NCI-H1417 (cell line): ENCODE measurements at places on chromosomes 1 and 21.

- DNase-seq, result no peak
Measured at GRCh38 chr1:218436346-218436745, 91.2 kb downstream of the TGFB2 start.

DNA sequence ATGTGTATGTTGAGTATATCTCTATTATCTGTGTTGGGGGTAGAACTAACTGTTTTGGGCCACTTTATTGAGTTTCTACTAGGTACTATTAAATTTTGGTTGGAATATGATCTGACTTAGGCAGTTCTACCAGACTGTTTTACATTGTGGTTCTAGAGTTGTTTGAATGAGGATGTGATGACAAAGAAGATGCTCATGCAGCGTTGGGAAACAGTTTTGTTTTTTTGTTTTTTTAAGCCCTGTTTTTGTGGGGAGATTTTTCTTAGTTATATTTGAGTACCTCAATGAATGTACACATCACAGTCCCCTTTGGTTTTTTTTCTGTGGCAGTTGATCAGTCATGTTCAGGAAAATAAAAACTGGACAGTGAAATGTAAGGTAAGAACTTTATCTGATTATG, 40.1 kb downstream of the TMED5 start:
- no peak for DNase-seq

DNA sequence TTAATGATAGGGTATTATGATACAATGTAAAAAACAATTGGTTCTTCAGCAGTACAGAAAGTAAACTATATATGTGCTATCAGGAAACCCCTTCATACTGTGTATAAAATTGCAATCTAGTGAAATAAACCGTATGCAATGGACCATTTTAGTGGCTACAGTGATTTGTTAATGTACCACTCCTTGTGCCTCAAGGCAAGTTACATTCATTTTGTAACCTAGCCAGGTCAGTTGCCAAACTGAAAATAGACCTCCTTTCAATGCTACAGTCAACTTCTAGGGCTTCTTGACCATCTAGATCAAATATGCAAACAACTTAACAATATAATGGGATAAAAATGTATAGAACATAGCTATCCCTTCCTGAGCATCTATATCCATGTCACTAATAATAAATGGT, 52.0 kb upstream of the RAVER2 start:
- DNase-seq, result no peak

- no peak for DNase-seq
Measured at GRCh38 chr1:9368356-9368755, 75.7 kb downstream of the SPSB1 start.

- no peak for DNase-seq
Measured at GRCh38 chr1:6106321-6106731, 60.6 kb downstream of the KCNAB2 start.

DNA sequence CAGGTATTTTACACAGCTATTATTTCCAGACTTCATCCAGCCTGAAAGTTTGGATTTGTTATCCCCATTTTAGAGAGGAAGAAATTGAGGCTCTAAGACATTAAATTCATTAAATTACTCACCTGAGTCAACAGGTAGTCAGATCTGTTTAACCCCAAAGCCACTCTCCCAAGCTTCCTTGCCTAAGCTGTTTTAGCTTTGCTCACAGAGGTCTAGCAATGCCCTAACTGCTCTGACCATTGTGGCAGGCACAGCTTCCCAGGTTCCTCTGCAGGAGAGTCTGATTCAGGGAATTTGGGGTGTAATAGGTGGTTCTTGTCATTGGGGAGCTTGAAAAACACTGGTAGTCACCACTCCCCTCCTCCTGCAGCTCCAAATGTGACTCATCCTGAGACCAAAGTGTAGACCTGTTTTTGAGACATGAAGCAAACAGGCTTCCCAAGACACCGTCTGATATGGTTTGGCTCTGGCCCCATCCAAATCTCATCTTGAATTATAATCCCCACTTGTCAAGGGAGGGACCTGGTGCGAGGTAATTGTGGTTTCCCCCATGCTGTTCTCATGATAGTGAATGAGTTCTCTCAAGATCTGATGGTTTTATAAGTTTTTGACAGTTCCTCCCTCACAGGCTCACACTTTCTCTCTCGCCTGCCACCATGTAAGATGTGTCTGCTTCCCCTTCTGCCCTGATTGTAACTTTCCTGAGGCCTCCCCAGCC, 142.8 kb upstream of the DNAH14 start:
- DNase-seq, result no peak

- DNase-seq, result no peak
Measured at GRCh38 chr21:14850394-14850793, 214.4 kb downstream of the NRIP1 start.

GRCh38 chr1:185314411-185314810, 2.6 kb downstream of the IVNS1ABP start:
- no peak for DNase-seq

- no peak for DNase-seq
Measured at GRCh38 chr1:44411861-44412260, 6.8 kb downstream of the RNF220 start.

DNA sequence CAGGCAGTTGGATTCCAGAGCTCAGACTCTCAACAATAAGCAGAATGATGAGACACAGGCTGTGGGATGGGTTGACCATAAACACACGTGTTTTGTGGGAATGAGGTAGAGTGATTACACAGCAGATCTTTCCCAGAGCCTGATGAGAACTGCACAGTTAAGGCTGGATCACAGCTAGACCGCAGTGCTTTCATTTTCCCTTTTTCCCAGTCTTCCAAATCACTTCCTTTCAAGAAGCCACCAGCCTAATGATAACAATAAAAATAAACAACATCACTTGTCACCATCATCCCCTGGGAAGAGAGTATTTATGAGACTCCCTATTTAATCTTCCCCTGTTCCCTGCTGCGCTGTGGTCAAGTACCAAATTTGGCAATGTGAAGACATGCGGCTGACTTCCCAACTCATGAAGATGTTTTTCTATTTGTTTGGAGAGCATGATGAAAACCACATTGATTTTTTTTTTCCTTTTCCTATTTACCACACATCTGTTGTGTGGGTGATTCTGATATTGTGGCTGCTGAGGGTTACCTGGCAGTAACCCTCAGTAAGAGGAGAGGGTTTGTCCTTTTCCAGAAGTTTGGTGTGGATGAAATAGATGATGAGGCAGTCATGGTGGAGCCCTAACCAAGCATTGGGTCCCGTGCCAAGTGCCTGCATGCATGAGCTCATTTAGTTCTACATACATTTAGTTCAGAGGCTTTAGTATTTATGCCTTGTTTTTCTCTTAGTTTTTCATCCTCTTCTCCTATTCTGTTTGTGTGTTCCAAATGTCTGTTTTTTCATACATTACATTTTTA, 248.9 kb upstream of the HOOK1 start:
- no peak for DNase-seq

DNA sequence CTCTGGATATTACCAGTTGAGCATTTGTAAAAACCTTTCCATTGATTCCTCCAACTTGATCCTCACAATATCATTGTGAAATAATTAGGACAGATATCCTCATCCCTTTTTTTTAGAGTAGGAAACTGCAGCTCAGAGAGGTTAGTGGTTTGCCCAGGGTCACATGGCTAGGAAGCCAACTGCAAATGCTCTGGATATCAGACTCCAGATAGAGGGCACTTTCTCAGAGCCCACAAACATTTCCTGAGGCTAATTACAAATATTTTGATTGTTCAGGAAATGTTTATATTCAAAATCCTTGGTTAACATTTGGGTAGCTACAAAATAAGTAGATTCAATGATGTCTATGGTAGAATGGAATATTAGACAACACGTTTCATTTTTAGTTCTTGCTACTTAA, 154.8 kb upstream of the DPYD start:
- no peak for DNase-seq

- no peak for DNase-seq
Measured at GRCh38 chr1:66552829-66553228, 18.9 kb downstream of the SGIP1 start.

GRCh38 chr1:245209658-245210435, 55.1 kb downstream of the KIF26B start:
- DNase-seq, result no peak

- no peak for DNase-seq
Measured at GRCh38 chr21:44919913-44920693, 596 bp downstream of the ITGB2 start.

- no peak for DNase-seq
Measured at GRCh38 chr1:48450505-48450904, 21.5 kb downstream of the SPATA6 start.

DNA sequence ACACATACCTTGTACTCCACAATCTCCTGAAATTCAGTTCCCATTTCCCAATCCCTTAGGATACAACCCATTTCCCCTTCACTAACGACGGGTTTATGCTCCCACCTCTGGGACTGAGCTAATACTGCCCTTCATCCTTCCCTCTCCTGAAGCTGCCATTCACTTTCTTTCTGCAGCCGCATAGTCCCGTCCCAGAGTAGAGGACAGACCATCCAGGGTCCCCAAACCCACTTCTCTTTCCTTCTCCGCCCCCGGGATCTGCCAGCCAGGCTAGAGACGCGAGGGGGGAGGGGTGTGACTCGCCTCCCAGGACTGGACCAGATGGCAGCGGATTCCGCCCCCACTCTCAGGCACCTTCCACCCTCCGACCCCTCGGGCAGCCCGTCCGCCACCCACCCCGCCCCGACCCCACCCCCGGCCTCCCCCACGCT, 679 bp downstream of the ABL2 start:
- peak; percentile 67 for DNase-seq

DNA sequence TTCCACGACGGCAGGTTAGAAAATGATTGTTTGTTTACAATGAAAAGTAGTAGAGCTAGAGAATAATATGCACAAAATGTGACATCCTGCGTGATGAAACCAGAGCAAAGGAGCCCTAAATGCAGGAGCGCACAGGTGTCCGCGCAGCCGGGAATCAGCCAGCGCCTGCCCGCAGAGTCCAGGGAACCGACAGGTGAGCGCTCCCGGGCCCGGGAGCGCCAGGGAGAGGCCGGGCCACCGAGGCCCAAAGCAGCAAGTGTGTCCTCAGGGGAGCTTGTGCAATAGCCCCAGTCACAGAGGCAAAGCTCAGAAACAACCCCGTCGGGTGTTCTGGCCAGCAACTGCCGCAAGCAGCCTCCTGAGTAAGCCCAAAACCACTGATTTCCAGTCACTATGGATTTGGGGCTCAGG, 789 bp upstream of the GALE start:
- no peak for DNase-seq

- DNase-seq, result peak; percentile 15
Measured at GRCh38 chr1:203173566-203173965, 2.1 kb downstream of the MYBPH start.

GRCh38 chr1:71618191-71618590, 537.4 kb upstream of the ZRANB2 start:
- no peak for DNase-seq

DNA sequence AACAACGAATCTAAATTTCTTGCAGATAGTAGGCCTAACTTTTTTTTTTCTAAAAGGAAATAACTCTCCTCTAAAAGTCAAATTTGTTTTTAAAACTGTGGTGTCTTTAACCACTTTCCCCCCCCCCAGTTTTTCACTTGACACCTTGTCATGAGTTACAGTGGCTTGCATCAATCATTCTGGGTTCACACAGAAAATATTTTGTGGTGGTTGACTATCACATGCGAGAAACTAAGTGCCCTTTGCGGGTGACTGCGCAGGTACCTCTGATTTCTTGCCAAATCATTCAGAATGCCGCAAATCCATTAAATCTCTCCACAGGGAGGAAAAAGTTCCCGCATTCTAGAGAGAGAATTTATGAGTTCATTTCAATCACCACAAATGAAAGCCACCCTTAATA, 23.8 kb upstream of the SAMSN1 start:
- no peak for DNase-seq

- no peak for DNase-seq
Measured at GRCh38 chr1:2904191-2904590, 102.7 kb upstream of the TTC34 start.

DNA sequence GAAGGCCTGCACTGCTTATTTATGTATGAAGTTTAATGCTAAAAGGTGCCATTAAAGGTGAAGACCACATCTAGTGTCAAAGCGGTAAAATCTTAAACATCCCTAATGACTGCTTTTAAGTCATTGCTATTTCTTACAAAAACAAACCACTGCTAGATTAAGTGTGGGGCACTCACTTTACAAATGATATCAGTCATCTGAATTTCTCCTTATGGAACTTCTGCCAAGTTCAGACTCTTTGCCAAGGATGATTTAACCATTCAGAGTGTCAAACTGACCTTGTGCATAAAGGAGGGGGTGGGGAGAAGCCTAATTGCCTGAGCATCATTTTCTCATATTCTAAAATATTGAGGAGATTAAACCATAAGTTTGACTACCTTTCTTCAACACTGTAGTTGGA, 271.5 kb downstream of the TGFB2 start:
- DNase-seq, result no peak
